ENCODE measurements at places on chromosomes 4 and X. TPM values are rescaled to one million over a fixed set of nuclear protein-coding genes. Genes with fewer than 3 reads are reported as not detected.

DNA sequence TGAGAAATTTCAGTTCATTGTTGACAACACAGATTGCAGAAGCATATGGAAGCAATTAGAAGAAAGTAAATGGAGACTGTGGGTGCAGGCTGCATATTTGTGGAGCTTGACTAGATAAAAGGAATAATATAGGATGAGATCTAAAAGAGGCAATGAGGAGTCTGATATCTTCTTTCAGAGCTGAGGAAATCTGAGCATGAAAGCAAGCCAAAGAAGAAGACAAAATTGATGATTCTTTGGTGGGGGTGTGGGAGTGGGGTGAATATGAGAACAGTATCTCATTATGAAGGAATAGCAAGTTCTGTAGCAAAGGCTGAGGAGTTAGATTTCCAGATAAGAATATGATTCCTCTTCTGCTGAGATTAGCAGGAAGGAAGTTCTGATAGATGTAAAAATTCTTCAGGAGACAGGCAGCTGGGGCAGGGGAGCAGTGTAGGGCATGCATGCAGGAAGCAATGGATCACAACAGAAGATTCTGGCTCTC lies 6.1 kb upstream of the PDHA2 start:
- DNase-seq, result no peak

DNA sequence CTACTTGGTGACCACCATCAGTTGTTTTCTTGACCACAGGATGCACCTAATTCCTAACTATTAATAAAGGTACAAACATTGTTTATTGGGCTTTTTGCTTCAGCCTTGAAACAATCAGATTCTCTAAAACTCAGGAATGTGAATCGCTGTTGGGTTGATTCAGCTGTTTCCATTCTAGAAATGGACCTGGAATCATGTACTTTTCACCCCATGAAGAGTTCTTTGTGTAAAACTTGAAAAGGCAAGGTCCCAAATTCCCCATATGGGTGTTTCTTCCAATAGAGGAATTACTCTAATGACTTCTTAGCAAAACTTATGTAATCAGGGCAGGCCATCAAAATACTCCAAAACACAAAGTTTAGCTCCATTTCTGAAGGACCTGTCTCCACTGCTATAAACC lies 7.4 kb downstream of the AFAP1 start:
- DNase-seq, result no peak

DNA sequence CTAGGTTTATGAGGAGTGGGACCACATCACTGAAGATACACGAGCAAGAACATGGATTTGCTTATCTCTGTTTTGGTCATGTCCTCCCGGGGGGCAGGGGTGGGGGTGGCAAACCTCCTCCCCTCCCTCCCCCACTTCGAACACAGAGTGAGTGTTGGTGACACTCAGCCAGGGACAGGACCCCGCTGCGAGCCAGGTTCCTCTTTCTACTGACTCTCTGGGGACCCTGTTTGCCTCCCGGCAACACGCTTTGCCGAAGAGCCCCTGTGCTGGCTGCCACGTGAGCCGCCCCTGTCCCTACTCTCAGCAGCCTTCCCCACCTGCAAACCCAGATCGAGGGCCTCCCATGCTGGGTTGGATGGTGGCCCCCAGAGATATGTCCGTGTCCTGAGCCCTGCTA lies 34.7 kb downstream of the P2RY8 start:
- DNase-seq, result no peak

- no peak for DNase-seq
These were observed 31.2 kb upstream of the ANKRD50 start for GRCh38 chr4:124743711-124744110.

- DNase-seq, result no peak
These were observed 21.6 kb downstream of the AIMP1 start for GRCh38 chr4:106337916-106338315.

- DNase-seq, result peak; percentile 75
These were observed 5.8 kb downstream of the SRPX2 start for GRCh38 chrX:100649550-100650356.

- DNase-seq, result no peak
These were observed 47.5 kb downstream of the PABPC4L start for GRCh38 chr4:134154097-134154496.

GRCh38 chr4:73735231-73735630 lies 5.1 kb upstream of the CXCL8 start:
- no peak for DNase-seq

DNA sequence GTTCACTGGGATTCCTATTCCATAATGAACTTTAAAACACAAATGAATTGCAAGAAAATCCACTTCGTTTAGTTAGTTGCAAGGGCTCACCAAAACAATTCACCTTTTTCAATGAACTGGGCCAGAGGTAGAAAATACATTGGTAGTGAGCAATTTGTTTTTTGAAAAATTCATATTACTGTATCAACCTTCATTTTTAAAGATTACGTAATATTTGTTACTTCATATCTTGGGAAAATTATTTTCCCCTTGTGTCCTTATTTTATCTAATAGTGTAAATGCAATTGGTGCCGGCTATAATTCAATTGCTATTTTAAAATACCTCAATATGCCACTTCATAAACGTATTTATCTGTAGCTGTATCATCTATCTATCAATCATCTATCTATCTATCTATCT lies 41.5 kb downstream of the MFAP3L start:
- no peak for DNase-seq

DNA sequence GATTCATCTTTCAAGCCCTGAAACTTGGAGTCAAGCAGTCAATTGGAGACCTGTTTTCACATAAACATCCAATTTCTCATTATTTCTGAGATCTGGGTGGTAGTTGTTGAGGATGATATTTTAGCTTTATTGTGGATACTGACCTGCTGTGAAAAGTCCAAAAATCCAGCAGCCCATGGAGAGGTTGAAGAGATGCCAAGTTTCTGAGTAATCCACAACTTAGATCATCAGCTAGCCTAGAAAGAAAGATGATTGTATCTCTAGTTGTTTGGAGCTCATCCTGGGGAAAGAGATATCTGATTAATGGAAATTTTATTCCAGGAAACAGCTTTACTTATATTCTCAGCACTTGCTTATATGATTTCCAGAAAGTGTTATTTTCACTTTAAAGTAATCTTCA lies 48.6 kb upstream of the DCX start:
- no peak for DNase-seq

DNA sequence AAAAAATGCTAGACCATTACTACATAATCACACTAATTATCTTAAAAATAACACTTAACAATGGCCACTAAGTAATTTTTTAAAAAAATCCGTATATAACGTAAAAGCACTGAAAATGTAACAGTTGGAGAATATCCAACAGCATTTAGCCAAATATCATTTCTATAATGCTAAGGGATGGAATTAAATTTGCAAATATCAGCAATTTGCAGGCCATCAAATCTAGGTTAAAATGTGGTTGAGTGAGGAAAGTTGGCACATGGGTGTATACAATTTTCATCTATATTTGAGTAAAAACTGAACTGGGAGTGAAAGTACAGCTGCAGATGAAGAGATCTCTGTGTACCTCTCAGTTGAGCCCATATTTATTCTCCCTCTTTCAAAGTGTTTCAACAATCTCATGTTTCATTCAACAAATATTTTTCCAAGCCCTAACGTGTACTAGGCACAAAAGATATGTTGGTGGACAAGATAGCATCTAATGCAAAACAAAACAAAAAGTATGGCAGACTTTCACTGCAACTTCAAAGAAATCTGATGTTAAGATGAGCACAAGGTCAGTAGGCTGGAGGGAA lies 63.0 kb downstream of the MBNL3 start:
- DNase-seq, result no peak

GRCh38 chrX:74509989-74510388 lies 88.7 kb downstream of the SLC16A2 start:
- DNase-seq, result no peak

DNA sequence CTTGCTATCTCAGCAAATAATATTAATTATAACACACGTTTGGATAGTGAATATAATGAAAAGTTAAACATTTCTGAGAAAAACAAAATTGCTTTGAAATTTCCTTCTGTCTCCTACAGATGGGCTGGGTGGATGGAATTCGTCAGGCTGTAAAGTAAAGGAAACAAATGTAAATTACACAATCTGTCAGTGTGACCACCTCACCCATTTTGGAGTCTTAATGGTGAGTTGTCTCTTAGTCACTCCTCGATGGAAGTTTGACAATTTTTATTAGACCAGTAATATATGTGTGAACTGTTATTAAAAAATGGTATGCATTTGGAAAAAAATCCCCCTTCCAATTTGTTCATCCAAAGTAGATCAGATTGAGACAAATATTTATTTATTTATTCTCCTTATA lies 92.5 kb upstream of the BRS3 start:
- DNase-seq, result no peak

- DNase-seq, result peak; percentile 18
These were observed 141.3 kb upstream of the NALF2 start for GRCh38 chrX:69362856-69363255.

DNA sequence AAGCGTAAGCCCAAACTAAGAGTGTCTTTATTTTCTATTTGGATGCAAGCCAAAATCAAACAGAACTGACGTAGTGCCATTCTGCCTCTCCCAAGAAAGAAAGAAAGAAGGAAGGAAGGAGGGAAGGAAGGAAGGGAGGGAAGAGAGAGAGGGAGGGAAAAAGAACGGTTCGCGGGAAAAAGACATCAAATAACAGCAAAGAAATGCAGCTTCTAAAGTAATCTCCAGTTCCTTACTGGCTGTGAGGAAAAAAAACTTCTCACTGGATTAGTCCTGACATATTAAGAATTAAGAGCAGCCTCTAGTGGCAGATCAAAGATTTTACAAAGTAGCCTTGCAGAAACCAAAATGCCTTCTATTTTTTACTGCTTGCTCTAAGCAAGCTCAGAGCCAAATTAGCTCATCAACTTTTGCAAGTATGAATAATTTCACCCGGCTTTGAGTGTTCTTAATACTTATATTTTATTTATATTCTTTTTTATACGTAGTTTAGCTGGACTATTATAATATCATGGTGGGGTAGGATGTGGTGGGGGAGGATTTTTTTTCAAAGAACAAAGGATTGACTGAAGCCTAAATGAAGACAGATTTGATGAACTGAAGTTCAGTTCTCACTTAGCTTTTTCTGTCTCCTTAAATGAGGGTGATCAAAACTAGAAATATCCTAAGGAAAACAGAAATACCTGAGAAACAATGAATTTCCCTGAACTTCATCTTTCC lies 36.6 kb downstream of the PITX2 start:
- DNase-seq, result peak; percentile 4

DNA sequence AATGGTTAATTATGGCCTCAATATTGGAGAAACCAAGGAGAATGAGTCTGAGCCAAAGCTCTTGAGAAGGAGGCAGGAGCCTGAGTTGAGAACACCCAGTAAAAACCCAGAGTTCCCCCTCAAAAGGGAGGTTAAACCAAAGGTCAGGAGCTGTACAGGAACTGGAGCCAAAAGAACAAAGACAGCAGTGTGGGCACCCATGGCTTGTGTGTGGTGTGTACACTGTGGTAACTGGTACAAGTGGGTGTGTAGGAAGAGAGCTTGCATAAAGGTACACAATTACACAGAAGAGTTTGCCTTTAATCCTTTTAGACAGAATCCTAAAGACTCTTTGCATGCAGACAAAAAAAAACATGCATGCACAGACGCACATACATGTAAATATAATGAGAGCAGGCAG lies 87.1 kb downstream of the IGSF1 start:
- DNase-seq, result no peak

GRCh38 chr4:186037692-186038658 lies 31.0 kb upstream of the TLR3 start:
- peak; percentile 48 for DNase-seq

GRCh38 chr4:68673143-68673542 lies 2.7 kb upstream of the UGT2B15 start:
- no peak for DNase-seq

- DNase-seq, result no peak
These were observed 79.8 kb upstream of the SMARCAD1 start for GRCh38 chr4:94127707-94128328.

DNA sequence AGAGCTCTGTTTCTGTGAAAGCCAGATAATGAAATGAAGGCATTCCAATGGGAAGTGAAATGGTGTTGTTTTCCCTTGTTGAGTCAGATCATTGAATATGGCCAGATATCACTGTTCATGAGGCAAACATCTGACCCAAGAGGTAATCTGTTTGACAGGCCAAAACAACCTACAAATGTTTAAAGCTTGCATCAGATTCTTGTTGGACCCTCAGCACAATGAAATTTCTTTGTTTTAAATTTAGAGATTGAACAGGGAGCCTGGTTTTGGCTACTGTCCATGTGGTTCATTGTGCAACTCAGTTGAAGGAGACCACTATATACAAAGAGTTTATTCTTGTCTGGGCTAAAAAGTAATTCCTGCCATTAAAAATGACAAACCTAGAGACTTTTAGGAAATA lies 159.1 kb downstream of the AFF2 start:
- DNase-seq, result no peak

GRCh38 chrX:153501530-153501929 lies 6.8 kb downstream of the BGN start:
- no peak for DNase-seq

DNA sequence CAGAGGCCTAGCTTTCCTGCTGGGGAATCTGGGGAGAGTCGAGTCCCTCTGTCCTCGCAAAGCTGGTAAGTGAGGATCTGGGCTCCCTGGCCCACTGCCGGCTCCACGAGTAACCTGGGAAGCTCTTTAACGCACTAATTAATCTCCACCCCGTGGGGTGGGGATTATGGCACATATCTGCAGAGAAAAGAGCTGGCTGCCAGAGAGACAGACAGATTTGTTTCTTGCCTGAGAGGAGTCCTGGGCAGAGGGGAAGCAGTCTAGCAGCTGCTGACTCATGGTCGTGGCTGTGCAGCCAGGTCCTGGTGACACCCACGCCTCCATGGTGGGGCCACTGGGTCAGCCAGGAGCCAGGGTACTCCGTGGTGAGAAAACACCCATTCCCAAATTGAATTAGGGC lies 14.0 kb downstream of the SORCS2 start:
- no peak for DNase-seq

- no peak for DNase-seq
These were observed 98.2 kb upstream of the PGRMC2 start for GRCh38 chr4:128385683-128386304.

GRCh38 chr4:89064848-89065247 lies 7.9 kb upstream of the FAM13A start:
- no peak for DNase-seq

DNA sequence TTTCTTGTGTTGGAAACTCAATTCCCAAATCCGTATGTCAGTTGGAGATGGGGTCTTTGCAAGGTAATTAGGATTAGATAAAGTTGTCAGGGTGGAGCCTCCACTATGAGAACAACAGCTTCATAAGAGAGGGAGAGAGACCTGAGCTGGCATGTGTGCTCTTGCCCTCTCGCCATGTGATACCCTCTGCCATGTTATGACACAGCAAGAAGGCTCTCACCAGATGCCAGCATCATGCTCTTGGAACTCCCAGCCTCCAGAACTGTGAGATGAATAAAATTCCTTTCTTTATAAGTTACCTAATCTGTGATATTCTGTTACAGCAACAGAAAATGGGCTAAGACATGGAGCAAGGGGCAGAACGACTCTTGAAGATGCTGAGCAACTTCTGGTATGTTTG lies 201.9 kb upstream of the BOD1L1 start:
- DNase-seq, result no peak

MAGEA1 gene
- not detected for polyA plus RNA-seq

EIF2S3 gene
- polyA plus RNA-seq, result 108 TPM

PCSK1N gene
- polyA plus RNA-seq, result not detected

ZNF827 gene
- 10.5 TPM for polyA plus RNA-seq

NPFFR2 gene
- polyA plus RNA-seq, result not detected

GLRB gene
- 4.8 TPM for polyA plus RNA-seq

GLUD2 gene
- polyA plus RNA-seq, result 1.6 TPM

UGT2B17 gene
- not detected for polyA plus RNA-seq

SLC2A9 gene
- 5.0 TPM for polyA plus RNA-seq

MUC7 gene
- not detected for polyA plus RNA-seq

C4orf50 gene
- polyA plus RNA-seq, result not detected

TMPRSS11A gene
- not detected for polyA plus RNA-seq

Measured in BJ (cell line).